ENCODE measurements at places on chromosomes 11 and 22.
A peak's percentile ranks its signal among the peaks of the same experiment; 100 is the strongest.

- DNase-seq = no peak
Observed at GRCh38 chr11:127966821-127967220, 620.5 kb downstream of the ETS1 start.

DNA sequence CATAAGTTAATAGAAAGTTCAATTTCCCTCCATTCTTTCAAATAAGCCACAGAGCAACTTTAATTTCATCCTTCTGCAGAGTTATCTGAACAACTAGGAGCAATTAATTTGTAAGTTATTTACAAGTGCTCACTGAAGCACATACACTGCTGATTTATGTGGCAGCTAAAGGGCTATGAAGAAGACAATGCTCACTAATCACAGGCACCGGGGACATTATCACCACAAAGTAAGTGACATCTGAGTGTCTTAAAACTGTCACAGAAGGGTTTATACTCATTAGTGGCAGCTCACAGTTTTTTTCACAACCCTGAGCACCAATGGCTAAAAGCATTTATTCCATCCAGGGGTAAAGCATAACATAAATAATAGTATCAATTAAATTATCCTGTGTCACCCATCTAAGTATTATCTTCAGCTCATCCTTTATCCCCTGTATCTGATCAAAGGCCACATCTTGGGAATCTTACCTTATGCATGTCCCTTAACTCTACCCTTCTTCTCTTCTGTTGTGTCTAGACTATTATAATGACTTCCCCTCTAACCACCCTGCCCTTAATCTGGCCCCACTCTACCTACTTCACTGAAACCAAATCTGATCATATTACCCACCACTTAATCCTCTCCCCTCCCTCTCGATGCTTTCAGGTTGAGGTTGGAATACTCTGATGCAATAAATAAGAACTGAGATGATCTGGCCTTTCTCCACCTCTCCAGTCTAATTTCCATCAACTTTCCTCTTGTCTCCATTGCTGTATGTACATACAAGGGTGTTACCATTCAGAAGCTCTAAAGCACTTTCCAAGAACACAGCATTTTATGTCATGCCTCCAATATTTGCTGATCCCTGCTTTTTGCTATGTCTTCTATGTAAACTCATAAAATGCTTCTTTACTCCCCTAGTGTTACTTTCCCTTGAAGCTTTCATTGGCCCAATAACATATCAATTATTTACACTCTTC is 252.7 kb downstream of the CASP12 start:
- DNase-seq = no peak

DNA sequence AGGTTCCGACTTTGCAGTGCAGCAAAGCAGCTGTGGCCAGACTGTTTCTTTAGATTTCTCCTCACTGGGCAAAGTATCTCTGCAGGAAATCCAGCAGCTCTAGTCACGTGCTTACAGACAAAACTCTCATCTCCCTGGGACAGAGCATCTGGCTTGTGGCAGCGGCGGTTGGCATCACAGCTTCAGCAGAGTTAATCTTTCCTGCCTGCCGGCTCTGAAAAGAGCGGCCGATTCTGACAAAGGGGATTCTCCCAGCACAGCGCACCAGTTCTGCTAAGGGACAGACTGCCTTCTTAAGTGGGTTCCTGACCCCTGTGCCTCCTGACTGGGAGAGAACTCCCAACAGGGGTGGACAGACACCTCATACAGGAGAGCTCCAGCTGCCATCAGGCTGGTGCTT is 1357.3 kb upstream of the TENM4 start:
- no peak for DNase-seq

- DNase-seq = no peak
Observed at GRCh38 chr11:73872749-73873357, 3.8 kb downstream of the COA4 start.

- DNase-seq = no peak
Observed at GRCh38 chr11:112392904-112393303, 132.2 kb upstream of the PLET1 start.

DNA sequence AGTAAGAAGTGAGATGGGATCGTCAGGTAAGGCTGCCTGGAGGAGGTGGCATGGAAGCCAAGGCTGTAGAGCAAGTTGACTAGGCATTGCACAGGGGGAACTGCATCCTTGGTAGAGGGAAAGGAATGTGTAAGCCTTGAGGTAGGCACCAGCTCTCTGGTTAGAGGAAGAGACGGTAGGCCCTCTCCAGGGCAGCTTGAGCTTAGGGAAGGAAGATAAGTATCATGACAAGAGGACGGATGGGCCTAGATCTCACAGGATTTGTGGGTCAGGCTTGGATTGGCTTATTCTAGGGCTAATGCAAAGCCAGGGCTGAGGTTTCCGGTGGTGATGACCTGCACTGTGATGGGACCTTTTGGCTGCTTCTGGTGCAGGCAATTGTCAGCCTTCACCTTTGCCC is 1035.8 kb downstream of the TBC1D22A start:
- no peak for DNase-seq

DNA sequence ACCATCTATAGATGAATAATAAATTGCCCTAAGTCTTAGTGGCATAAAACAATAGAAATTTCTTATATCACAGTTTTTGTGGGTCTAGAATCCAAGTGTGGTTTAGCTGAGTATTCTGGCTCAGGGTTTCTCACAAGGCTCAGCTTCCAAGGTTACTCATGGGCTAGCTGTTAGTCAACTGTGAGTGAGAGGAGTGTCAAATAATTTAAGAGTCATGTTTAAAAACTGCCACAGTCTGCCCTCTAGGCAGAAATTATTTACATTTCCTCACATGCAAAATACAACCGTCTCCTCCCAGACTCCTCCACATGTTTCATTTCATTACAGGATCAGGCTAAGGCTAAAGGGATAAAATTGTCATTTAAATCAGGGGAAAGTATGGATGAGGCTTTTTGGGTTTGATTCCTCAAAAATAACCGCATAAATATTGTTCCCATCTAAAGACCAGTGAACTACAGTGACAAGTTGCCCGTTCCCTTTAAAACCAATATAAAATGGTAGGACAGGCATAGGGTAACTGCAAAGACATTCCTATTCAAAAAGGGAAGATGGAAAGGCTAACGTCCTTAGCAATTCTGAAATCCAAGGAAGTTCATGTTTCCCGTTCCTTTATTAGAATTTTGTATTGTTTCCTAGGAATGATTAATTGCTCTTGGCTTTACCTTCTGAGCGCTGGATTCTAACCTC is 324.3 kb downstream of the DYNC2H1 start:
- no peak for DNase-seq

DNA sequence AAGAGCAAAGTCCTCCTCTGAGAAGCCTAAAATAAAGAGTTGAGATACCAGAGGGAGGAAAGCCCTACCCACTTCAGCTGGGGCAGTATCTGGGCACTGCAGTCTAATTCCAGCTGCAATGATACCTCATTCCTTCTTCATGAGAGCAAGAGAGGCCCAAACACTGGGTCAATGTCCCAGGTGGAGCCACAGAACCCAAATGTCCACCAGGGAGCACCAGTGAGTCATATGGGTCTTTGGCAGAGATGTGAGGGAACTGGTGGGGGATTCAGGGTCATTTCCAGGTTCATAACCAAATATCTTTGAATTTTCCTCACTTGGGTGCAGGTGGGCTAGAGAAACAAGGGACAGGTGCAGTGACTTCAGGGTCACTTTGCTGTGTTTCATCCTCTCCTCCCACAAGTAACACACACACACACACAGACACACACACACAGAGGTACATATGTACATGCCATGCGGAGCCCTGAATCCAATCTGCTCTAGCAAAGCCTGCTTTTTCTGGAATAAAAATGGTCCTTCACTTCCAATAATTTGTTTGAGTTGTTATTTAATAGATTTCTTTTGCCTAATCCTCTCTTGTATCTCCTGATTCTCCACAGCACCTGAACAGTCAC is 585.4 kb downstream of the SOX6 start:
- DNase-seq = no peak

DNA sequence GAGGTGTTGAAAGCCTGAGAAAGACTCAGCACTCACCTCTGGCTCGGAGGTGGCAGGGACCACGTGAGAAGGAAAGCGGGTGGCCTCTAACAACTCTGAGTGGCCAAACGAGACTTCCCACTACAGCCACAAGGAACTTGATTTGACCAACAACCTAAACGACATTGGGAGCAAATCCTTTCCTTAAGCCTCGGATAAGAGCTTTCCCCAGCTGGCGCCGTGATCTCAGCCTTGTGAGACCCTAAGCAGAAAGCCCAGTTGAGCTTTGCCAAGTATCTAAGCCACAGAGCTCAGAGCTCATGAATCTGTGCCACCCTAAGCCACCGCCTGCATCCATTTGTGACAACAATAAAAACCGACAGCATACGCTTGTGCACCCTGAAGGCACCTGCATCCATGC is 636.0 kb downstream of the TBC1D22A start:
- no peak for DNase-seq

- no peak for DNase-seq
Observed at GRCh38 chr11:10731064-10731680, 19.9 kb upstream of the CTR9 start.

GRCh38 chr11:122709039-122709760 is 53.7 kb downstream of the UBASH3B start:
- no peak for DNase-seq

GRCh38 chr11:107272561-107272960 is 185.1 kb downstream of the CWF19L2 start:
- no peak for DNase-seq

- DNase-seq = peak; percentile 29
Observed at GRCh38 chr22:29040385-29041275, 21.0 kb downstream of the C22orf31 start.

DNA sequence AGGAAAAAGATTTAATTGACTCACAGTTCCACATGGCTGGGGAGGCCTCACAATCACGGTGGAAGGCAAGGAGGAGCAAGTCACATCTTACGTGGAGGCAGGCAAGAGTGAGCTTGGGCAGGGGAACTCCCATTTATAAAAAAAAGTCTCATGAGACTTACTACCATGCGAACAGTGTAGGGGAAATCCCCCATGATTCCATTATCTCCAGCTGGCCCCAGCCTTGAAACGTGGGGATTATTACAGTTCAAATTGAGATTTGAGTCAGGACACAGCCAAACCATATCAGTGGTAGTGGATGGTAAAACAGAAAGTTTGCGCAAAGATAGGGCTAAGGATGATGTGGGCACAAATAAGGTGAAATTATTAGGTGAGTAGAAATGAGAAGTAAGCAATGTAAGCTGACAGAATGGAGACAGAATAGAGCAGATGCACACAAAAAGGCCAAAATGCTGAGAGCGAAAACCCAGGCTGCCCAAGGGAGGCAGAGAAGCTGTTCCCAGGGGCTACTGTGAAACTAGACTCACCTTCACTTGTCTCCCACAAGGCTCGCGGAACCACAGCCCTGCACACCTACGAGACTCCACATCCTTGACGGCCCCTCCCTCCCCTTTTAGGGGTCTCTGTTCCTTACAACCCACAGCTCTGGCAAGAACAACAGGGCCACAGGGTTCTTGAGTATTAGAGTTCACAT is 377.6 kb downstream of the CADM1 start:
- no peak for DNase-seq

GRCh38 chr11:12111549-12112520 is 1.4 kb downstream of the MICAL2 start:
- DNase-seq = no peak

GRCh38 chr11:106288822-106289387 is 211.4 kb downstream of the AASDHPPT start:
- DNase-seq = no peak

GRCh38 chr11:129636926-129637325 is 178.7 kb upstream of the TMEM45B start:
- no peak for DNase-seq

GRCh38 chr11:11813288-11813962 is 28.3 kb upstream of the USP47 start:
- no peak for DNase-seq

DNA sequence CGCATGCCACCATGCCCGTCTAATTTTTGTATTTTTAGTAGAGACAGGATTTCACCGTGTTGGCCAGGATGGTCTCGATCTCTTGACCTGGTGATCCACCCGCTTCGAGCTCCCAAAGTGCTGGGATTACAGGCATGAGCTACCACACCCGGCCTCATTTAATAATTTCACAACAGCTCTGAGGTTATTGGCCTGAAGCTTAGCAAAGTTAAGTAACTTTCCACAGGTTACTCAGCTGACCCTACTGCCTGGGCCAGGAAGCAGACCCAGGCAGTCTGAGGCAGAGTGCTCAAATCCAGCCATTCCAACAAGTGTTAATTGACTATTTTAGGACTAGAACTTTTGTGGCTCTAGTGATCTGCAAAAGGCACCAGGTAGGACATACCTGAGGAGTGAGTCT is 52.2 kb upstream of the L3MBTL2 start:
- no peak for DNase-seq

DNA sequence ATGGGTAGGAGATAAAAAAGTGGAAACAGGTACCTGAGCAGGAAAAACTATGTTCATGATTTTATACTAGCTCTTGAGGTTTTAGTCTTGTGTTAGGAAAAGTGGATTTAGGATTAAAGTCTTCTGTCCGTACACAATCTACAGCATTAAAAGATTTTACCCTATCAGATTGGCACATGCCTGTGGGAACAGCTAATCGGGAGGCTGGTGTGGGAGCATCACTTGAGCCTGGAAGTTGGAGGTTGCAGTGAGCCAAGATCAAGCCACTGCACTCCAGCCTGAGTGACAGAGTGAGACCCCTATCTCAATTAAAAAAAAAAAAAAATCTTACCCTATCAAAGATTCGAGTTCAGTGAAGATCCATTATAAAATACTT is 12.2 kb upstream of the CRKL start:
- DNase-seq = no peak

DNA sequence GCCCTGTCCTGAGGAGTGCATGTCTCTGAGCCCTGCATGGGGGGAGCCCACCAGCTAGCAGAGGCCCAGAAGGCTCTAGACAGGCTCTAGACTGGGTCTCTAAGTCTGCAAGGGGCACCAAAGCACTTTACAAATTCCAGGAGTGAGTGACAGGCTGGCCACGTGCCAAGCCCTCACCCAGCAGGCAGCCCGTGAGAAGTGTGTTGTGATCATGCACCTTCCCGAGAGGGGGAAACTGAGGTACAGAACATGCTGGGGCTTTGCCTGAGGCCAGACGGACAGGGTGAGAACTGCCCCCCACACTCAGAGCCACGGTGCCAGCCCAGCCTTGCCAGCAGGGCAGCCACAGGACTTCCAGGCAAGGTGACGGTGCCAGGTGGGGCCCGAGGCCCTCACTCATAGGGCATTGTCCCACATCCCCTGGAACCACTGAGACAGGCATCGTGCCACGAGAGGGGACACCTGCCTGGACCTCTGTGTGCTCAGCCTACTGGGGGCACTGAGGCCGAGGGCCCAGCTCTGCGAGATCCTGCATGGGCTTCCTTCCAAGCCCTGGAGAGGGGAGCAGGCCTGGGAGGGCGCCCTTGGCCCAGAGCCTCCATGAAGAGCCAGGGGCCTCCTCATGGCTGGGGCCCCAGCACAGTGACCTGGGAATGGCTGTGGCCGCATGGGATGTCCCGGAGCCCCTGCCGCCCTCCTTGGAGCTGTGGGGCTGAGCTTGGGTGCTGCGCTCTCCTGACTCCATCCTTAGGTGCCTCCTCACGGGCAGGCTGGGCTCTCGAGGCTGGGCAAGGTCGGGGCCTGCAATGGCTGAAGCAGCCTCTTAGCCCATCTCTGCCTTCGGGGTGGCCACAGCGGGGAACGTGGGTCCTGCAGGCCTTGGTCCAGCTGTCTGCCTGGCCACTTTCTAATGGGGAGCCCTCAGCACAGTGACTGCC is 121.5 kb downstream of the KCNQ1OT1 start:
- DNase-seq = no peak

GRCh38 chr22:21069375-21069774 is 23.6 kb downstream of the LRRC74B start:
- DNase-seq = no peak

GRCh38 chr11:20027556-20028013 is 132.7 kb downstream of the DBX1 start:
- DNase-seq = no peak
